ENCODE measurements at places on chromosomes 6 and 20. TPM values are rescaled to one million over a fixed set of nuclear protein-coding genes. Genes with fewer than 3 reads are reported as not detected.

GRCh38 chr6:11878029-11878428, 99.4 kb upstream of the ADTRP start:
- no peak for DNase-seq

- peak; percentile 67 for DNase-seq
Measured at GRCh38 chr6:52399511-52400312, 20.4 kb upstream of the EFHC1 start.

GRCh38 chr20:3616250-3616649, 46.9 kb downstream of the GFRA4 start:
- DNase-seq, result peak; percentile 28

GRCh38 chr6:18656506-18656905, 269.4 kb downstream of the RNF144B start:
- no peak for DNase-seq

GRCh38 chr6:142058551-142059290, 74.0 kb upstream of the GJE1 start:
- DNase-seq, result no peak

DNA sequence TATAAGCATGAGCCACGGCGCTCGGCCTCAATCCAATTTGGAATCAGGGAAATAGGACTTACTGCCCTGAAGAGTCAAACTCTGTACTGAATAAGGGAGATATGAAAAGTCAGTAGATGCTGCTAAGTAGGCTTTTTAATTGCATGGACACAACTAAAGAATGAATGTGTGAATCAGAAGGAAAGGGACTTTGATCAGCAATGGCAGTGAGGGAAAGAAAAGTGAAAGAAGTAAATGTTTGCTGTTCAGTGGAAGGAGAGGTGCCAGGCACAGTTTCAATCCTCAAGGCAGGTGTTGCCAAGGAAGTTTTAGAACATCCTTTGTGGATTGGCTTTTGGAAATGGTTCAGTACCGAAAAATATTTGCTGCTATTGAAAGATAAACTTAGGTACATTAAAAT, 62.2 kb upstream of the GCM1 start:
- no peak for DNase-seq

DNA sequence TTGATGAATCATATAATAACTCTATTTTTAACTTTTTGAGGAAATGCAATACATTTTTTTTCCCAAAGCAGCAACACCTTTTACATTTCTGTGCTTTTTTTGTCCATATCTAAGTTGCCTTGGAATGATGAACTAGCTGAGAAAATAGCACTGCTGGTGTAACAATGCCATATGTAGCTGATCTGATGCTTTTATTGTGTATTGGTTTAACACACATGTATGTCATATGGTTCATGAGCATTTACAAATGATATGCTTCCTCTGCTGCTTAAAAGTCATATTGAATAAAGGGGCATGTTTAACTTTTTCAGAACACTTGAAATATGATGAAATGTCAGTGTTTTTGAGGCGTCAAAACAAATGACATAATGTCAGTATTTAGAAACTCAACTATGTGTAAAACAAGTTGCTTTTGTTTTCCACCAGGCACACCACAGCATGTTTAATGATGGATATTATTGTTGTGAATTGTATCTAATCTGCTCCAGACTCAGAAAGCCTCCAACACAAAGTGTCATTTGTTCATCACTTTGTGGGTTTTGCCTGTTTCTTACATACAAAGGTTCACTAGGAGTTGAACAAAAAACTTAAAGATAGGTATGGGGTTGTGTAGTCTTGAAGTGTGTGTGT, 775.8 kb upstream of the FLRT3 start:
- DNase-seq, result no peak

DNA sequence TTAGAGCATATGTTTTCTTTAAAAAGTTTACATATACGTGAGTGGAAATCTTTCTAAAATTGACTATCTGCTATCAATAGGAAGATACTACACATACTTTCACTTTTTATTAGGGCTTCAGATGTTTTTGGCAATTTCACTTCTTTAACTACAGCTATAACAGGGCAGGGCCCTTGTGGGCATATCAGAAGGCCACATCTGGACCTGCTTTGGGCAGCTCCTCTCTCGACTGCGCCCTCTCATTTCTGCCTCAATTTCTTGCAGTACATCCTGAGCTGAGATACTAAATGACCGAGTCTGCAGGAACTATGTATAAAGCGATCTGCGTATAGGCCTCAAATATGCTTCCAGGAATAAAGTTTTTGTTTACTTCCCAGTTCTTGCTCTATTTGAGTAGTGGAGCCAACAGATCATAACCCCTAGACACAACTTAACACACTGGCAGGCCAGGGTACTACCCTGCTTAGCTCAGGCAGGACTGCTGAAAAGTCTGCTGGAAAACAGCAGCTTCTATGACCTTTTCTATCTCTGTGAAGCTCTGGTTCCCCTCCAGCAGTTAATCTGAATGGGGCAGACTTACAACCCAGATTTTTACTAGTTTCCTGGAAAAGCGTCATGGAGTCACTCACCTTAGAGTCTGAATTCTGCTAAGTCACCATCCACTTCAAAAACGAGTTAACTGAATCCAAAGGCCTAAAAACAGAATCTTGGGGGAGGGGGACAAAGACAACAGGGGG, 12.7 kb downstream of the GCLC start:
- no peak for DNase-seq

- no peak for DNase-seq
Measured at GRCh38 chr6:3894590-3895311, 45.6 kb downstream of the FAM50B start.

DNA sequence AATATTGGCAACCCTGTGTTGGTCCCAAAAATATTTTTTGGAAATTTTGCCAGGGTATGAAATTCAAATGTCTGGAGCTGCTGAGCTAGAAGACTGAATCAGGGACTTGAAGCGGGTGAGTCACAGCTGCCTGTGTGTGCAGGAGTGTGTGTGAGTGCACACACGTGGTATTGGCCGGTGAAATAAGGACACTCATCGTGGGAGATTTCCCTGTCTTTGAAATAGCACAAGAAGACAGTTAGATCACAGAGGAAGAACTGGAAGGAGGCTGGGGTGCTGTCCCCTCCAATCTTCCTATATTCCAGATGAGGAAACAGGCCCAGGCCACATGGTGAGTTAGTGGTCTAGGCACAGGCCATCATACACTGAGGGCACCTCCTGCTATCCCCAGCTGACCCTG, 123.8 kb upstream of the MLN start:
- DNase-seq, result peak; percentile 67

- DNase-seq, result peak; percentile 89
Measured at GRCh38 chr6:134295953-134296553, 21.9 kb downstream of the SGK1 start.

The LY6G6D gene
- total RNA-seq, result not detected

The ADGB gene
- not detected for total RNA-seq

The IL22RA2 gene
- total RNA-seq, result not detected

The AP5S1 gene
- total RNA-seq, result 14.1 TPM

The EBF4 gene
- 0.40 TPM for total RNA-seq
